ENCODE measurements at places on chromosomes 1 and 21.

DNA sequence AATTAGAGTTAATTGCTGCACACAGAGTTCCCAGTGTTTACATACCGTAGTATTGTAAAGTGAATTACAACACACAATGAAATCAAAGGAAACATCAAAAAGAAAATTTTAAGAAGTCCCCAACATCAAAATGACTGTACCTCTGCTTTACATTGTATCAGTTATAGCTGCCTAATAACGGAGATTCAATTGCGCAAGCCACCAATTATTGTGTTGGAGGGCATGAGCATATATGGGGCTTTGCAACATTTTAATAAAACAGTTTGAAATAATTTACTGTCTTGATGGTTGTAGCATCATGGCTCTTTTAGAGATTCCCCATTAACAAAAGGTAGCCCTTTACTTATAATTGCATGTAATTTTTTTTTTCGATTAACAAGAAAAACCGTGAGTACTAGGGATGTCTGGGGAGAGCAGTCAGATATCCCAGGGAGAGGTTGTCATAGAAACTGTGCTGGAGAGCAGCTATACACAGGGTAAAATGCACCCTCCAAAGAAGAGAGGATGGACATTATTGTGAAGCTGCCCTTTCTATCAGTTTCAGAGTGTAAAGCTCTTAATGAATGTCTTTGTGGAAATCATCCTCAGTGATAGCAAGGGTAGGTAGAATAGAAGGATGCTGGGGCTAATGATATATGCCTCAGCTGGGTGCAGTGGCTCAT lies 55.9 kb upstream of the BTG3 start:
- no peak for DNase-seq

- no peak for DNase-seq
Measured at GRCh38 chr1:212218911-212219310, 66.3 kb upstream of the PPP2R5A start.

- DNase-seq = no peak
Measured at GRCh38 chr1:230877146-230877923, 9.0 kb upstream of the C1orf198 start.

- DNase-seq = no peak
Measured at GRCh38 chr1:159917533-159918351, 7.6 kb downstream of the TAGLN2 start.

GRCh38 chr1:87117761-87118368 lies 203.4 kb downstream of the HS2ST1 start:
- no peak for DNase-seq

- no peak for DNase-seq
Measured at GRCh38 chr1:152013664-152014237, 20.1 kb upstream of the S100A10 start.

- DNase-seq = no peak
Measured at GRCh38 chr1:28161751-28162150, 14.7 kb downstream of the PTAFR start.

- DNase-seq = no peak
Measured at GRCh38 chr1:160885042-160885441, at the start of gene ITLN1. ITLN1 (minus strand) TSS chr1:160885180; CDS start chr1:160884877, 303 bp downstream.

DNA sequence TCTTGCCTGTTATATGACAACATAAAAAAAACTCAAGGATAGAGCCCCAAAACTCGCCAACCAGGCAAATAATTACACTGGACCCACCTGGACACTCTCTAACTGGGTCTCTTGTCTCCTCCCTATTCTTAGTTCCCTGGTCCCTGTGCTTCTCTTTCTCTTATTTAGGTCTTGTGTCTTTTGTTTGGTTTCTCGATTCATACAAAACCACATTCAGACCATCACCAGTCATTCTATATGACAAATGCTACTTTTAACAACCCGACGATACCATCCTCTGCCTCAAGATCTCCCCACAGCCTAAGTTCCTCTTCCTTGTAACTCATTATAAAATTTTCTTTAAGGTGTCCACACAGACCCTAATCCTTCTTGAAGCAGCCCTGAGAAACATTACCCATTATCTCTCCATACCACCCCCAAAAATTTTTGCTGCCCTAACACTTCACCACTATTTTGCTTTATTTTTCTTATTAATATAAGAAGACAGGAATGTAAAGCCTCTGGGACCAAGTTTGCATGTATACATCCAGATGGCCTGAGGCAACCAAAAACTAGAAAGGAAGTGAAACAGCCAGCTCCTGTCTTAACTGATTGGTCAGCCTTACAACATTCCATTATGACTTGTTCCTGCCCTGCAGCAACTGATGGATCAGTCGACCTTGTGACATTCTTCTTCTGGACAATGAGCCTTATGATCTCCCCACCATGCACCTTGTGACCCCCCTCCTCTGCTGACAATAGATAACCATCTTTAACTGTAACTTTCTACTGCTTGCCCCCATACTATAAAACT lies 638.2 kb downstream of the AMY1C start:
- no peak for DNase-seq

DNA sequence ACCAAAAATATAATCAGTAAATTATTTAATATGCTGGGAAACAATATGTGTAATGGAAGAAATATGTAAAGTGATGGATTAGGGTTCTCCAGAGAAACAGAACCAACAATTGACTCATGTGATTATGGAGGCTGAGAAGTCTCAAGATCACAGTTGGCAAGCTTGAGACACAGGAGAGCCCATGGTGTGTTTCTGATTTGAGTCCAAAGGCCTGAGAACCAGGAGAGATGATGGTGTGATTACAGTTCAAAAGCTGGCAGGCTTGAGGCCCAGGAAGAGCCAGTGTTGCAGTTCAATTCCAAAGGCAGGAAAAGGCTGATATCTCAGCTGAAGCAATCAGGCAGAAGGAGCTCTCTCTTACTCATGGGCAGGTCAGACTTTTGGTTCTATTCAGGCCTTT lies 138.8 kb upstream of the NBPF11 start:
- DNase-seq = no peak

DNA sequence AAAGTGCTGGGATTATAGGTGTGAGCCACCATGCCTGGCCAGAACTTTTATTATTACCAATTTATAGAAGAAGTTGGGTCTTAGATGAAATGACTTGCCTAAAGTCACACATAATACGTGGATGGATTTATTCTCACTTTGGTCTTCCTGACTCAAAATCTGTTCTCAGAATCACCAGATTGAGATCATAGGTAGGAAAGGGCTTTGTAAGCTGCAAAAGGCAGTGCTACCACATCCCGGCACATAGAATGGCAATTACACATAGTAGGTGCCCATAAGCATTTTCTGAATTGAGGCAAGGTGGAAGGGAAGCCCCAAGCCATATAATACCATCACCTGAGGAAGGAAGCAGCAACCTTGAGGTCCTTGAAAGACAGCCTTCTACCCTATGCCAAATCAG lies 8.2 kb upstream of the CAPZB start:
- no peak for DNase-seq

DNA sequence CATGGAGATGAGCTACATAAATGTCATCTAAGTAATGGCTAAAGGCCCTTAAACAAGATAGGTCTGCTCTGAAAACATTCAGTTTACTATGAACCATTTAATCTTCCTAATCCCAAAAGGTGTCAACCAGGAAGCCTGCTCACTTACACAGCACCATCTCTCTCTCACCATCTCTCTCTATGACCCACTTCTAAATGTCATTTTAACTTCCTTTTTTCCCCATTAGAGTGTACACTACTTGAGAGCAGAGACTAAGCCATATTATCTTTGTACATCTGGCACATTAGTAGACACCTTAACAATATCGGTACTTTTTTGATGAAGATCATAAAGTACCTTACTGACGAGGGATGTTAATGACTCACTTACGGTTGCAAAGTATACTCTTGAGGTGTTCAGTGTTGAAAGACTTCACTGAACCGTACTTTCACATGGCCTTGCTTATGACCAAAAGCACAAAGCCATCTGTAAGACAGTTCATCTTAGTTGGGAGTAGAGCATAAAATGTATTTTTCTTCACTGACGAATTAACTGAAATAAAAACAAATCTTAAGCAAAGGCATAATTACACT lies 25.4 kb downstream of the FBXO42 start:
- no peak for DNase-seq

GRCh38 chr1:214511639-214511998 lies 39.8 kb downstream of the PTPN14 start:
- DNase-seq = no peak

GRCh38 chr1:94721240-94721639 lies 98.9 kb upstream of the SLC44A3 start:
- no peak for DNase-seq

DNA sequence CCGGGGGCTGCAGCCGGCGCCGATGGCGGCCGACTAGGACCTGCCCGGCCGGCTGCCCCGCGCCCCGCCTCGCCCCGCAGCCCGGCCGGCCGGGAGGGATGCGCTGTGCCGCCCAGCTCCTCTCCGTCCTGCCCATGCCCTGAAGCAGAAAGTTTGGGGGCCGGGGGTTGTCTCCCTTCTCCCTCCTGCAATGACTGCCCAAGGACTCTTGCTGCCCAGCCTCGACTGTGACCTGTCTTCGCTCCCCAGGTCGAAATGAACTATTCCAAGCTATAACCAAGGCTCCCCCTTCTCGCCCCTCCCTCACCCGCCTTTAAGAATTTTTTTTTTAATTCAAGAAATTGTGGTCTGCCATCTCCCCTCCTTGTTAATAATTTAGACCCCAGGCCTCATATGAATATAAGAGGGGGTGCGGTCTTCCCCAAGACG lies 361 bp downstream of the TMCC2 start:
- no peak for DNase-seq

- no peak for DNase-seq
Measured at GRCh38 chr1:98929437-98929836, 75.2 kb downstream of the PLPPR5 start.

- no peak for DNase-seq
Measured at GRCh38 chr21:37374027-37374426, 7.5 kb downstream of the DYRK1A start.

GRCh38 chr1:217554849-217555248 lies 76.0 kb downstream of the GPATCH2 start:
- no peak for DNase-seq

DNA sequence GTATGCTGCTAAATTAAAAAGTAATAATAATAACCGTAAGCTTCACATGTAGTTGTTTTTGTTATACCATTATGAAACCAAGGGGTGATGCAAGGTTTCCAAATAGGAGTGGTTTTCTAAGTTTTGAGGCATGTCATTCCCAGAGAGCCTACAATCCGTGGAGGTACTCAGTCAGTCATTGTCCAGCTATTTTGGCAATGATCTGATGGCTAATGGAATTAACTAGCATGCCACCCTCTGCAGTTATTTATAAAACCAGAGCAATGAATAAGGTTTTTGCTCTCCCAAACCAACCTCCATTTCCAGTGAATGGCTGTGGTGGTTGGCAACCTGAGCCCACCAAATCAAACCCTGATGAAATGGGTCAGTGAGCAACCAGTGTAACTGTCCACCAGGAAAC lies 106.4 kb downstream of the TBX15 start:
- no peak for DNase-seq

- DNase-seq = no peak
Measured at GRCh38 chr1:14435368-14436023, 163.0 kb upstream of the KAZN start.

GRCh38 chr1:58156124-58156468 lies 390.4 kb downstream of the OMA1 start:
- no peak for DNase-seq

GRCh38 chr1:34794001-34794789 lies 1.4 kb downstream of the GJA4 start:
- no peak for DNase-seq

DNA sequence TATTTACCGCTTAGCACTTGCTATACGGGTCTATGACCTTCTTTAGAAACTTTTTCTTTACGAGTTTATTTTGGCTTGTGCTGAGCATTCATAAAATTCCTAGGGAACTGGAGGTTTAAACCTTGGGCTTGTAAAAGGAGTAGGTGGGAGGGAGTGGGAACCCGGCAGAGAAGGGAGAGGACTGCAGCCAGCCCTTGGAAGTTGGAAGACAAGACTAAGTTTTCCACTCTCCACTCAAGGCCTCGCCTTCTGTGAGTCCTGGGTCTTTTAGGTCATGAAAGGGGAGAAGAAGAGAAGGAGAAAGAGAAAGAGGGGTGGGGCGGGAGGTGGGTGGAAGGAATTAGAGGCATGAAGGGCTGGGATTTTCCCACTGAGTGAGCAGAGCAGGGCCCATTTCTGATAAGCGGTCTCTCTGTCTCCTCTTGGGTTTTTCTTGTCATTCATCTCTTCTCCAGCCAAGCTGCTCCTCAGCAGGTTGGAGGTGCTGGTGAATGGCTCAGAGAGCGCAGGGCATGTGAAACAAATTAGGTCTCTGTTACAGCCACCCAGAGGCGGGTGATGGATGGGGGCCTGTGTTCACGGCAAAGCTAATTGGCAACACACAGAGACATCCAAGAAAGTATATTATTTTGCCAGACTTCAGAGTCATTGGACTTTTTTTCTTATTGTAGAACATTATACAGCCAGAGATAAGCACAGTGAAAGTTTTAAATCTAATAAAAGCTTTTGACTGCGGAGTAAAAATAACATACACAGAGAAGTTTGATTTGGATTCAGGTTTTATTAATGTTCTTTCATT lies 247.3 kb downstream of the FOXD2 start:
- DNase-seq = no peak

- DNase-seq = no peak
Measured at GRCh38 chr1:20727746-20728316, 4.7 kb downstream of the SH2D5 start.

DNA sequence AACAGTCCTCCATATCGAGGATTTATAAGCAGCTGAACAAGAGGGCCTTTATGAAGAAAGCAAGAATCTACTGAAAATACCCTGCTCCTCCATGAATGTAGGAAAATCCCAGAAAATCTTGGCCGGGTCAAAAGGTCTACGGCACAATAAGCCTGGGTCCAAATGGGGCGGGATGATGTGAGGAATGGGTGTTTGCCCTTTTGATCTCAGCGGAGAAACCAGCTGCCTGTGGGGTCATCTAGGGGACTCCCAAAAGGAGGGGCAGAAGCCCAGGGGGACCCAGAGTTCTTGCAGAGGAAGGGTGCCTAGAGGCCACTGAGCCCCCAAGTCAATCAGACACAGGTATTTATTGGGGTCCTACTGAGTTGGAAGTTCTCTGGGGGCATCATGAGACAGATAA lies 11.4 kb upstream of the PIGR start:
- DNase-seq = no peak

DNA sequence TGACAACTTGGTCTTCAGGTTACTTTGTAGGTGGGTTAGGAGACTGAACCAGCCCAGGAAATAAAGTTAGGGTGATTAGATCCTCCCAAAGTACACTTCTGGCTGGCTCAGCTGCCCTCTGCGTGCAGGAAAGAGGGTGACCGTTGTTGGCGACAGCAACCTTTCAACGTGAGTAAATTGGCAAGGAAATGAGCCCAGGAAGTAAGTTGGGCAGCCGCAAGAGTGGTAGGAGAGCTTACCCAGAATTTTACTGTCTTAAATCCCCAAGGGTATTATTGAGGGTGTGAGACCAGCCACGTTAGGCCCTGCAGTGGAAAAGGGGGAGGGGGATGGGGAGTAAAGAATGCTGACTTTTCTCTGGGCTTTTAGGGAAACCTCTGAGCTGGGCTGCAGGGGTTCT lies 1.6 kb downstream of the TENT5C start:
- DNase-seq = no peak
